DND-41 (cell line): ENCODE measurements at places on chromosomes 16 and 17.

GRCh38 chr17:77274096-77274845, 133.5 kb downstream of the SEC14L1 start:
- no peak overlapping the region for H3K27ac ChIP-seq
- DNase-seq, result no peak
- H3K36me3 ChIP-seq, result no peaks in the 10 kb centered on the region
- H3K4me3 ChIP-seq, result no peak overlapping the region

- H3K4me1 ChIP-seq, result peaks cover 6% of the 10 kb centered on the region
- no peaks in the 10 kb centered on the region for H3K27me3 ChIP-seq
- H3K36me3 ChIP-seq, result no peaks in the 10 kb centered on the region
- peak; percentile 68 for DNase-seq
- H3K27ac ChIP-seq, result no peak overlapping the region
Observed at GRCh38 chr16:3099732-3100499, 822 bp upstream of the ZSCAN10 start.

DNA sequence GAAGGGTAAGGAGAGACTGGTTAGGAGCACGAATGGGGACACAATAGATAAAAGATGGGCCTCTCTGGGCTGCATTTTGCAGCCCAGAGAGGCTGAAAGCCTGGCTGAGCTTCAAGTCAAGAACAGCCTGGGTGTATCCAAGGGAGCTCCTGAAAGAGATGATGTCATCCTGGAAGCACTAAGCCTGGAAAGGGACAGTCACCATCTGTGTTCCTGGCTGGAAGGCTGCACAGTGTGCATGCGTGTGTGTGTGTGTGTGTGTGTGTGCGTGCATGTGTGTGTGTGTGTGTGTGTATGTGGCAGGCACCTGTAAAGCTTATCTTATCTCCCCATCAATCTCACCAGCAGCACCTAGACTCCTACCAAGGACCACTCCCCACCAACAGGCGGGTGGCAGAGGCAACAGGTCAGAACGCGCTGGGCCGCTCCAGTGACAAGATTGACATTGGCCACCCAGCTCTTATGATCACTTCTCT, 44.1 kb downstream of the COG7 start:
- H3K4me1 ChIP-seq, result no peaks in the 10 kb centered on the region
- no peak overlapping the region for H3K4me3 ChIP-seq
- H3K27ac ChIP-seq, result no peak overlapping the region

- H3K27me3 ChIP-seq, result peaks cover 54% of the 10 kb centered on the region
- no peak for DNase-seq
- H3K4me1 ChIP-seq, result no peaks in the 10 kb centered on the region
- H3K4me3 ChIP-seq, result no peak overlapping the region
Observed at GRCh38 chr17:58232707-58233156, 5.7 kb upstream of the LPO start.

GRCh38 chr16:51009813-51010212, 141.3 kb downstream of the SALL1 start:
- no peaks in the 10 kb centered on the region for H3K4me1 ChIP-seq
- no peak for DNase-seq
- no peaks in the 10 kb centered on the region for H3K27me3 ChIP-seq
- no peak overlapping the region for H3K4me3 ChIP-seq

- no peak overlapping the region for H3K27ac ChIP-seq
- H3K4me3 ChIP-seq, result no peak overlapping the region
- no peak for DNase-seq
- H3K4me1 ChIP-seq, result no peaks in the 10 kb centered on the region
- H3K27me3 ChIP-seq, result no peaks in the 10 kb centered on the region
Observed at GRCh38 chr17:39001703-39002637, 34.8 kb upstream of the FBXO47 start.

GRCh38 chr17:65231662-65232335, 94.6 kb downstream of the RGS9 start:
- peaks cover 27% of the 10 kb centered on the region for H3K4me1 ChIP-seq
- H3K27me3 ChIP-seq, result no peaks in the 10 kb centered on the region
- DNase-seq, result peak; percentile 65
- H3K27ac ChIP-seq, result no peak overlapping the region
- no peaks in the 10 kb centered on the region for H3K36me3 ChIP-seq

DNA sequence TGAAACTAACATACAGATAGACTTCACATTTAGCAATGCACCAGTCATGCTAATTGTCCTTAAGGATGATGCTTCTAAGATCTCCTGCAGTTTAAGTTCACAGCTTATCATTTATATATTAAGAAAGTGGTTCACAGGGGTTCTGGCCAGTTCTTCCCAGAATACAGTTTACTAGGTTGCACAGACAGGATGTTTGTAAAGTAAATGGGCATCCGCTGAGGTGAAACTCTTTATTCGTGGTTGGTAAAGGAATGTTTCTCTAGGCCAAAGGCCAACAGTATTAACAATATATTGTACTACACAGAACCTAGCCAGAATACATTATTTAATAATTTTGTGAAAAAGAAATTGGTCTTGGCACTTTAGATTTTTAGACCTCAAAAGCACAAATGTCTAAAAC, 1427.3 kb downstream of the CDH8 start:
- no peaks in the 10 kb centered on the region for H3K27me3 ChIP-seq
- no peak overlapping the region for H3K27ac ChIP-seq
- H3K4me1 ChIP-seq, result no peaks in the 10 kb centered on the region
- no peak for DNase-seq

GRCh38 chr16:15526731-15527130, 92.3 kb downstream of the BMERB1 start:
- H3K27ac ChIP-seq, result no peak overlapping the region
- H3K4me3 ChIP-seq, result no peak overlapping the region
- no peaks in the 10 kb centered on the region for H3K36me3 ChIP-seq

DNA sequence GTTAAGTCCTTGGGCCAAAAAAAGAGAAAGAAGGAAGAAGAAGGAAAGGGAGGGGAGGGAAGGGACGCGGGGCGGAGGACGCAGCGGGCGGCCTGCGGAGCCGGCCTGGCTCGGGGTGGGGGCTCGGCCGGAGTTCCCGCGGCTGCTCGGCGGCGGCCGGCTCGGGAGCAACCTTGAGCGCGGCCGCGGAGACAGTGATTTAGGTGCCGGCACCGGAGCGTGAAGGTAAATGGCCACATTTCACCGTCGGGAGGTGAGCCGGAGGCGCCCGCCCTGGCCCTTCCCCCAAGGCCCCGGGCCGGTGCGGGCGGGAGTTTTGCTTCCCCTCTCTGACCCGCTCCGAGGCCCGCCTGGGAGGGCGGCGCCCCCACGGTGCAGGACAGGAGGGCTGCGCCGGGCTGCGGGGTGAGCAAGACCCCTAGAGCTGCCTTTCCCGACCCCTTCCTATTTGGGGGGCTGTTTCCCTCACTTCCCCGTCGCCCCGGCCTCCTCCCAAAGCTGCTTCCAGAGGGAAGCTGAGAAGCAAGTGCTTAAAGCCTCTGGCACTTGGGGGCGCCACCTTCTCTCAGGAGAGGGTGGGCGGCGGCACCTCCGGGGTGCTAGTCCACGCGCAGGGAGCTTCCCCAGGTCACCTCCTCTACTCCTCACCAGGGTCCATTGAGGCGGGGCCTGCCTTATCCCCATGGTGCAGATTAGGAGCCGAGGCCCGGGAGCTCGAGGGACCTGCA, 56.5 kb downstream of the MRM1 start:
- peaks cover 3% of the 10 kb centered on the region for H3K27me3 ChIP-seq
- H3K27ac ChIP-seq, result no peak overlapping the region
- H3K4me3 ChIP-seq, result no peak overlapping the region
- no peaks in the 10 kb centered on the region for H3K36me3 ChIP-seq
- DNase-seq, result peak; percentile 9

DNA sequence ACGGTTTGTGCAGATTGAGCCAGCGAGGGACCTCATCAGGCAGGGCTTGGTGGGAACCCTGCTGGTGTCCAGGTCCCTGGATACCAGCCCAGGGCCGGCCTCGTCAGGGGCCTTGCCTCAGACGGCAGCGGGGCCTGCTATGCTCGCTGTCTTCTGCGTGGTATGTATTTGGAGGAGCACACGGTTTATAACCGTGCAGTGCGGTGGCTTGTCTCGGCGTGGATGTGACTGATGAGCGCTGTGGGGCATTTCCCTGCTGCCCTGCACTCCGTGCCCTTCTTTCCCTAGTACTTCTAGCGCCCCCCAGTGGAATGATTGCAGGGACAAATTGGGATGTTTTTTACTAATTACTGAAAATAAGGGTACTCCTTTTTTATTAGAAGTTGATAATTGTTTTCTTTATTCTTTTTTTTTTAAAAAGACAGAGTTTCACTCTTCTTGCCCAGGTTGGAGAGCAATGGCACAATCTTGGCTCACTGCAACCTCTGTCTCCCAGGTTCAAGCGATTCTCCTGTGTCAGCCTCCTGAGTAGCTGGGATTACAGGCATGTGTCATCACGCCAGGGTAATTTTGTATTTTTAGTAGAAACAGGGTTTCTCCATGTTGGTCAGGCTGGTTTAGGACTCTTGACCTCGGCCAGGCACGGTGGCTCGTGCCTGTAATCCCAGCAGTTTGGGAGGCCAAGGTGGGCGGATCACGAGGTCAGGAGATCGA, 15.3 kb downstream of the TBCD start:
- H3K4me3 ChIP-seq, result no peak overlapping the region
- H3K4me1 ChIP-seq, result no peaks in the 10 kb centered on the region
- H3K36me3 ChIP-seq, result peaks cover 87% of the 10 kb centered on the region
- peak; percentile 38 for DNase-seq
- H3K27ac ChIP-seq, result no peak overlapping the region
- H3K27me3 ChIP-seq, result no peaks in the 10 kb centered on the region

DNA sequence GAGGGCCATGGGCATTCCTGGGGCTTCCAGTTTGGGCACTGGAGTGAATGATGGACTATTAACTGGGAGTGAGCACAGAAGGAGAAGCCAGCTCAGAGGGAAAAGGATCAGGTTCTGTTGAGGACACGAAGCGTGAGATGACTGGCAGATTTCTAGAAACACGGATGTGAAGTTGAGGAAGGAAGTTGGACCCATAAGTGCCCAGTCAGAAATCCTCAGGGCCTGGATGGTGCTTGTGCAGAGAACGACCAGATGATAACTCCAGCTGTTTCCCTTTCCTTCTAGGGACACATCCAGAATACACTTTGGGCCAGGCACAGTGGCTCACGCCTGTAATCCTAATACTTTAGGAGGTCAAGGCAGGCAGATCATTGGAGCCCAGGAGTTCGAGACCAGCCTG, 23.3 kb upstream of the ANKRD40CL start:
- H3K4me1 ChIP-seq, result no peaks in the 10 kb centered on the region
- H3K27me3 ChIP-seq, result no peaks in the 10 kb centered on the region
- no peak overlapping the region for H3K27ac ChIP-seq
- DNase-seq, result no peak
- no peaks in the 10 kb centered on the region for H3K36me3 ChIP-seq

- peaks cover 33% of the 10 kb centered on the region for H3K4me1 ChIP-seq
- no peaks in the 10 kb centered on the region for H3K36me3 ChIP-seq
- peak overlapping the region; percentile 57 for H3K27ac ChIP-seq
- H3K27me3 ChIP-seq, result no peaks in the 10 kb centered on the region
Observed at GRCh38 chr16:2715966-2716885, 3.8 kb downstream of the PRSS27 start.

DNA sequence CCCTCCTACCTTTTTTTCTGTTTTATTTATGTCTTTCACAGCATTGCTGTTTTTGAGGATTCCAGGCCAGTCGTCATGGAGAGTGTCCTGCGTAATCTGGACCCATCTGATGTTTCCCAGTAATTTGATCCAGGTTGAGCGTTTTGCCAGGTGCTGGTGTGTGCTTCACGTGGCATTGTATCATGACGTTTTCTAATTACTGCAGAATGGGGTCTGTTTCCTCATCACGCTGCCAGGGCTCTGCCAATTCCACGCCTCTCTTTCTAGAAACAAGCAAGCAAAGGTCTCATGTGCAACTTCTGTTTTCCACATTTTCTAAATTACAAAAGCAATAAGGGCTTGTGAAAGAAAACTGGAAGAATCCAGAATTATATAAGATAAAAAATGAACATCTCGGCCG, 28.3 kb upstream of the BHLHA9 start:
- H3K27me3 ChIP-seq, result peaks cover 2% of the 10 kb centered on the region
- DNase-seq, result no peak
- no peak overlapping the region for H3K27ac ChIP-seq
- H3K4me3 ChIP-seq, result no peak overlapping the region
- no peaks in the 10 kb centered on the region for H3K36me3 ChIP-seq

GRCh38 chr17:48510761-48511604, 19.8 kb downstream of the HOXB1 start:
- no peaks in the 10 kb centered on the region for H3K36me3 ChIP-seq
- H3K4me1 ChIP-seq, result no peaks in the 10 kb centered on the region
- no peak overlapping the region for H3K4me3 ChIP-seq
- H3K27ac ChIP-seq, result no peak overlapping the region

DNA sequence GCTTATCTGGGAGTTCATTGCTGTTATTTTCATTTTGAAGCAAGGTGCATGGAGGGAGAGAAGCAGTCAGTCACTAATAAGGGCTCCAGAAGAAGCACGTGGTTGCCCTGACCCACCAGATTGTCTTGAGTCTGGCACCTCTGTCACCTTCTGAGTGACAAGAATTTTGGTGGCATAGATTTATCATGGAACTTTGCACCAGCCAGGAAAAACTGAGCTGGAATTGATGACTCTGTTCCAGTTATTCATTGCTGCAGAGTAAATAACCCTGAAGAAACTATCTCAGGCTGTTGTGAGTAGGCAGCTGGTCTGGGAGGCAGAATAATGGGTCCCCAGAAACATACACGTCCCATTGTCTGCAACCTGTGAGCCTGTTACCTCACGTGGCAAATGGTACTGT, 44.8 kb downstream of the HSD17B2 start:
- no peaks in the 10 kb centered on the region for H3K4me1 ChIP-seq
- no peak for DNase-seq
- H3K27me3 ChIP-seq, result no peaks in the 10 kb centered on the region
- H3K36me3 ChIP-seq, result no peaks in the 10 kb centered on the region

DNA sequence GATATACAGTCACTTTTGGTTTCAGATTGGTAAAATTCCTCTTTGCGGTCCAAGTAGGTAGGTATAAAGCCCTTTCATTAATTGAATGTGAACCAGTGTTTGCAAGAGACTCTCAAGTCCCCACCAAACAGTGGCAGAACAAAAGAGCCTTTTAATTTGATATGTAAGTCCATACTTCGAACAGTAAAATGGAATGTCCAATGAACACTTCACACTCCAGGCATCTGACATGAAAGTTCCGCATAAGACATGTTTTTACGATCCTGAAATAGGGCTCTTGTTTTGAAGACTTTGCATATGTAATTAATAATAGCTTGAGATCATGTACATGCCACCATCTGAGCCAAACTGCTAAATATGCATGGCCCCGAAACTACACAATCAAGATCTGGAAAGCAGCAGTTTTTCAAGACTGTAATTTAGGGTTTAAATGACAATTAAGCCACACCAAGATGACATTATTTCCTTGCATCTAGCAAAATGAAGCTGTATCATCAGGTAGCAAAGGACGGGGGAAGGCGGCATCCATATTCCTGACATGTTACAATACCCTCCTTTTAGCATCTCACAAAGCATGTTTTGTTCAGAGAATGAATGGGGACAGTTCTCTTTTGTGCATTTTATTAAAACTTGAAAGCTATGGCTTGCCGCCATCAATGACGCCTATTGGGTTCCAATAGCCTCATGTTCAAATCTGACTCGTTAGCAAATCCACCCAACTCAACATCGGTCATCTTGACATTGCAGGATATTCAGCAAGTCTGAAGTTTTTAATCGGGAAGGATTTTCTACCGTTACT, 39.4 kb downstream of the LITAF start:
- H3K27me3 ChIP-seq, result no peaks in the 10 kb centered on the region
- H3K36me3 ChIP-seq, result peaks cover 3% of the 10 kb centered on the region; the same call in 1 of the 2 replicates
- DNase-seq, result no peak
- H3K4me1 ChIP-seq, result no peaks in the 10 kb centered on the region
- no peak overlapping the region for H3K27ac ChIP-seq
